ENCODE measurements at places on chromosomes 6 and 20.

- no peak for DNase-seq
Observed at GRCh38 chr6:110731898-110732297, 83.4 kb downstream of the CDK19 start.

DNA sequence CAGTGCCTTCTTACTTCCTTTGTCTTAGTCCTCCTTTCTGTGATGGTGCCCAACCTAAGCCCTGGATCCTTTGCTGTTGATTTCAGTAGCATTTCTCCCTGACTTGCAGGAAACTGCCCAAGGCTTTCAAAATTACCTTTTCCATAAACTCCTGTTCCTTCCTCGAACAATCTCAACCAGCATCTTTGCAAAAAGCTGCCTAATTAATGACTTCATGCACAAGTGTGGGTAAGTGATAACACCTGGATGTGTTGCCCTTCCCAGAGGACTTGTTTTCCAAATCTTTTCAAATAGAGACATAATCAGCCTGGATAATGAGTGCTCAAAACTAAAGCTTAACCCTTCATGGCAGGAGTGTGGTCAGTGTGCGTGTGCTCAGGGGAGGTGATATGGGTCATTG is 118.0 kb downstream of the PCSK2 start:
- DNase-seq: no peak

DNA sequence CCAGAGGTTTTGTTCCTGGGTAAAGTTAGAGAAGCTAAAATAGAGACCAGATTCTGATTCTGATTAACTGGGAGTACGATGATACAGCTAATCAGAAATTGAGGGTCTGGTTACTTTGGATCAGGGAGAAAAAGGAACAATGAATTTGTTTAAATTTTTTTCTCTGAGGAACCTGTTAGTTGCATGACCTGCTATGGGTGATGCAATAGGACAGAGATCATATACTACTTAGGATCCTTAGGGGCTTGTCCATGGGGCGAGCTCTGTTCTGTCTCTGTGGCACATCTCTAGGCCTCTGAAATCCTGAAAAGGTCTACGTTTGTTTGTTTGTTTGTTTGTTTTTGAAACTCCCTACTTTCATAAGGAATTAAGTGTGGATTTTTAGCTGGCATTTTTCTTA is 166.1 kb upstream of the LAMP5 start:
- no peak for DNase-seq

GRCh38 chr6:157092736-157093135 is 230.6 kb downstream of the TMEM242 start:
- DNase-seq: no peak

GRCh38 chr20:6708010-6708409 is 59.5 kb upstream of the BMP2 start:
- DNase-seq: no peak

DNA sequence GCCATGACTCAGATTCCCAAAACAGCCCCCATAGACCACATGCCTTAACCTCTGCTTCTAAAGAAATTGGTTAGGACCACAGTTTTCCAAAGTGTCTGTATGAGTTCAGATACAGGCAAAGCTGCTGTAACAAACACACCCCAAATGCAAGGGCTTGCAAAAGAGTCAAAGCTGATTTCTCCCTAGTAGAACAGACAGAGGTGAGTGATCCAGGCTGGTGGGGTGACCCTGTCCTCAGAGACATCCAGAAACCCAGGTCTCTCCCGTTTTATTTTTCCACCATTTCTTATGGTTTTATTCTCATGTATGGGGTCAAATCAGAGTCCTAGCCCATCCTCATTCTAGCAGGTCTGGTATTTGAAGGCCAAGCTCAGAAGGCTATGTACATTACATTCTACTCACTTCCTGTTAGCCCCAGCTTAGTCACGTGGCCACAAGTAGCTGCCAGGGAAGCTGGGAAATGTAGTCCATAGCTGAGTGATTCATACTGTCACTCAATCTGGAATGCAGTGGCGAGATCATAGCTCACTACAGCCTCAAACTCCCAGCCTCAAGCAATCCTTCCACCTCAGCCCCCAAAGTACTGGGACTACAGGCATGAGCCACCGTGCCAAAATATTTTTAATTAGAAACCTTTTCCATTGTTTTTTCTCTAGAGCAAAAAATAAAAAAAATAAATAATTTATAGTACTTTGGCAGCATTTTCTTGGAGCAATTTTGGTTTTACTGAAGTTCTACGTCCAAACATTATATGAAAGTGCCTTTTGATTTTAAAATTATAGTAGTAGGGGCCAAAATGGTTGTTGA is 175.2 kb downstream of the ZMYND8 start:
- DNase-seq: no peak

DNA sequence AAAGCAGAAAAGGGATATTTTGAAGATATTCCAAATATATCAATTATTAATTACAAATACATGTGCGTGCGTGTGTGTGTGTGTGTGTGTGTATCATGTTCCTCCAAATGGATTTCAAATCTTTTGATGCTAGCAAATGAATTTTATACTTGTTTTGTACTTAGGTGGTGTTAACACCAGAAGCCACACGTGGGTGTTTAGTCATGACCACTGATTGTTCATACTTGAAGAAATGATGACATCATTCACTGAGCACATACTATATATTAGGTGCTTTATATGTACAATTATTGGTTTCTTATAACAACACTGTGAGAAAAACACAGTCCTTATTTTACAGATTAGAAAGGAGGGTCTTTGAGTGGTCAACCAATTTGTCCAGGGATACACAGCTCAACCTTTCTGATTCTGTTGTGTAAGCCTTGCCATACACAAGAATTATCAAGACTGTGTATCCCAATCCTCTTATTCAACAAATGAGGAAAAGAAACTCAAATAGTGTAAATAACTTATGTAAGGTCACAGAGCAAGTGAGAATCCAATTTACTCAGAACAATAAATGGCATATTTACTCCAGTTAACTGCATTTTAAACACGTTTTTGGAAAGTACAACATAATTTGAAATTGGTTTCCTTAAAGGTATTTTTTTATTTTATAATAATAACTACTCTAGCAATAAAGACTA is 88.5 kb downstream of the BCAS1 start:
- no peak for DNase-seq

Data from stimulated activated naive CD4-positive, alpha-beta T cell treated with Interleukin-2 at 50 U/mL for 16 hours (primary cell).